ENCODE measurements at places on chromosomes 3 and 15.
A peak's percentile ranks its signal among the peaks of the same experiment; 100 is the strongest.

DNA sequence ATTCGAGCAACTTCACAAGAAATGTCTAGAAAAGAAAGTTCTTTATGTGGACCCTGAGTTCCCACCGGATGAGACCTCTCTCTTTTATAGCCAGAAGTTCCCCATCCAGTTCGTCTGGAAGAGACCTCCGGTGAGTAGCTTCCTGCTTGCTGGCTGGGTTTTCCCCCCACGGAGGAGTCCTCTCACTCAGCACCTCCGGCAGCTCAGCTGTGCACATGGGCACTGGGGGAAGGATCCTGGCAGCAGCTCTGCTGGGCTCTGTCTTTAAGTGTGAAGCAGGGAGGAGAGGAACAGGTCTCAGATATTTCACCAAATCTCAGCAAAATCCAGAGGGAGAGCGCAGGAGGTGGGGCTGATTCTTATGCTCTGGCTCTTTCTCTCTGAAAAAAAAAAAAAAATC lies 684 bp downstream of the CAPN3 start:
- DNase-seq, result no peak

- DNase-seq, result no peak
These were observed 12.5 kb upstream of the FBLN2 start for GRCh38 chr3:13536432-13536831.

DNA sequence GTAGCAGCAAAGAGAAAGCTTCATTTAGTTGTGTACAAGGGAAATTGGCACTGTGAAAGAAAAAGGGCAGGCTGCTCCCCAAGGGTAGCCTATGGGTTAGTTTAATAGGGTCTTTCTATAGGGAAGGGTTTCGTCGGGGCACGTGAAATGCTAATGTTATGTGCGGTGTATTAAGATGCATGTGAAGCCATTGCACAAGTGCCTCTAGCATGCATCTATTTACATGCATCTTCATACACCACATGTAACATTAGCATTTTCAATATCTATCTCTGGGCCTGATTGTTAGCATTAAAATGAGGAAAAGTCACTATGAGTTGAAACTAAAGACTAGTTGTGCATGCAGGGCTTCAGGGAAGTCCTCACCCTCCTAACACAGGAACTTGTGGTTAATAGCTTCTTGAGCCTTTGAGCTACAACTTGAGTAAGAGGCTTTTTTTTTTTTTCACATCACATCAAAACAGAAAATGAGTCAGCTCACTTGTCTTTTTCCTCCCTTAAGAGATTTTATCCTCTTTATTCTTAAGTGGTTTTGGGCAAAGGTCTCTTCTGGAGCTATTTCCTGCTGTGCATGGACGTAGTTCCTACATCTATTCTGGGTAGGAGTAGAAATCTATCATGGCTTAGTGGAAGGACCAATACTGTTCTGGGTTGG lies 613.4 kb downstream of the ZPLD1 start:
- DNase-seq, result no peak

DNA sequence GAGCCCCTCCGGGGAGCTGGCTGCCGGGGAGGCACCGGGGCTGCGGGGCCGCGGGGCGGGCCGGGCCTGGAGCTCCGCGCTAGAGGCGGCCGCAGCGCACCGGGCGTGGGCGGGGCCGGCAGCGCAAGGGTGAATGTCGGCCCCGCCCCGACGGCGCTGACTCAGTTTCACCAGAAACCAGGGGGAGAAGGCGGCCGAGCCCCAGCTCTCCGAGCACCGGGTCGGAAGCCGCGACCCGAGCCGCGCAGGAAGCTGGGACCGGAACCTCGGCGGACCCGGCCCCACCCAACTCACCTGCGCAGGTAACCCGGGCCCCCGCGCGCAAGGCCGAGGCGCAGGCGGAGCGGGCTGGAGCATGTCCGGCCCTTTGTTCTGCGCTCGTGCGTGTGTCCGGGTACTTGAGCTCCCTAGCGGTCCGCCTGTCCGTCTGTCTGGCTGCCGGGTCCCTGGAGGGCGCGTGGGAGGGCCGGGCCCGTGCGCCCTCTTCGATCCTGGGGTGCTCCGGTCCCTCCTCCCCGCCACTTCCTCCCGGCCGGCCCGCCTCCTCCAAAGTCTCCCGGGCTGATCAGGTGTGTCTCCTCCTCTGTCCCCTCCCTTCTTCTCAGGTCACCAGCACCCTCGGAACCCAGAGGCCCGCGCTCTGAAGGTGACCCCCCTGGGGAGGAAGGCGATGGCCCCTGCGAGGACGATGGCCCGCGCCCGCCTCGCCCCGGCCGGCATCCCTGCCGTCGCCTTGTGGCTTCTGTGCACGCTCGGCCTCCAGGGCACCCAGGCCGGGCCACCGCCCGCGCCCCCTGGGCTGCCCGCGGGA lies at the start of gene SPINT1:
TSS of gene SPINT1 (plus strand) at position 164 of the 811 bp plus-strand sequence. CDS start at position 671, 507 bp downstream.
- DNase-seq, result no peak

GRCh38 chr3:24296441-24297205 lies 198.0 kb downstream of the THRB start:
- DNase-seq, result no peak

DNA sequence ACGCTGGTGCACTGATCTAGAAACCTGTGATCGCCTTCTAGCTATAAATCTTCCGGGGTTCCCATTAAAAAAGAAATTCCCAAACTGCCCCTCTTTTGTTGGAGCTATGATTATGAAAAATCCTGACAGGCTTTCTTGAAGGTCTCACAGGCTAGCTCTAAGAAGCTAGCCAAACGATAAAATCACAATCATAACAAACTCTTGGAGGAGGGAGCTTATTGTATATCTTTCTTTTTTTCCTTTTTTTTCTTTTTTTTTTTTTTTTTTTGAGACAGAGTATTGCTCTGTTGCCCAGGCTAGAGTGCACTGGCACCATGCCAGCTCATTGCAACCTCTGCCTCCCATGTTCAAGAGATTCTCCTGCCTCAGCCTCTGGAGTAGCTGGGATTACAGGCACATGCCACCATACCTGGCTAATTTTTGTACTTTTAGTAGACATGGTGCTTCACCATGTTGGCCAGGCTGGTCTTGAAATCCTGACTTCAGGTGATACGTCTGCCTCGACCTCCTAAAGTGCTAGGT lies 72.0 kb downstream of the MYO1E start:
- DNase-seq, result peak; percentile 3

DNA sequence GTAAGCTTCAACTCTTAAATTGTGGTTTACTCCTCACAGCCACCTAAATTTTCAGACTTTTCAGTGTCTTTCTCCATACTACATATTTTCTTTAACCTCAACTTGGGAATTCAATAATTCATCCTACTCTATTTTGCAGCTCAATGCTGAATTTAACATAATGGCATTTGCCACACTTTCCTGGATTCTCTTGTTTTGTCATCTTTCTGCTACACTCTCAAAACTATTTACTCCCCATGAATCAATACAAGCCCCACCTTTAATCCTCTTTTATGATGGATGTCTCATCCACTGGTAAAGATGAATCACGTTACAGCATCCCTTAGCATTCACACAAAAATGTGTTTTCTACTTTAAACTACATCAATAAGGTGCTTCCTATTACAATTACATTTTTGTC lies 19.6 kb upstream of the CHMP2B start:
- DNase-seq, result no peak

DNA sequence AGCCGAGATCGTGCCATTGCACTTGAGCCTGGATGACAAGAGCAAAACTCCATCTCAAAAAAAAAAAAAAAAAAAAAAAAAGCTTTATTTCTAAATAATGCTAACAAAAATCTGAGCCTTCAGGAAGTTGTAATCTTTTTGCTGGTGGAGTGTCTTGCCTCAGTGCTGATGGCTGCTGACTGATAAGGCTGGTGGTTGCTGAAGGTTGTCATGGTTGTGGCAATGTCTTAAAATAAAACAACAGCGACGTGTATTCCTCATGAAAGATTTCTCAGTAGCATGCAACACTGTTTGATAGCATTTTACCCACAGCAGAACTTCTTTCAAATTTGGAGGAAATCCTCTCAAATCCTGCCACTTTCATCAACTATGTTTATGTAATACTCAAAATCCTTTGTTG lies 77.4 kb upstream of the PTPRG start:
- DNase-seq, result no peak

GRCh38 chr3:99945328-99945995 lies 127.8 kb downstream of the CMSS1 start:
- DNase-seq, result no peak

DNA sequence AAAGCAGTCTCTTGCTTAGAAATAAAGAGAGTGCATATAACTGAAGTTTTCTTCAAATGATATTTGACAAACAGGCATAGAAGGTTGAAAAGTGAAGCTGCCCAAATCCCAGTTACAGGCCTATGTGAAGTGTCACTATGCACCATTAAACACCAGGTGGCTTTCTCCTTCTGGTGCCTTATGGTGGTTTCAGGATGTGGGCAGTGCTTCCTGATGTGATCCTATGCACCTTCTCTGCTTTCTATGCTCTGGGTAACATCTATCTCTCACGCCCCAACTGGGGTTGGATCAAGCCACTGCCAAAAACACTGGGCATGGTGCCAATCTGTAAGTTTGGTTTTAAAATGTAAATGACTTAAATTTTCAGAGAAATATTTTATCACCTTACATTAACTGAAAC lies 744.7 kb downstream of the TUSC7 start:
- no peak for DNase-seq

DNA sequence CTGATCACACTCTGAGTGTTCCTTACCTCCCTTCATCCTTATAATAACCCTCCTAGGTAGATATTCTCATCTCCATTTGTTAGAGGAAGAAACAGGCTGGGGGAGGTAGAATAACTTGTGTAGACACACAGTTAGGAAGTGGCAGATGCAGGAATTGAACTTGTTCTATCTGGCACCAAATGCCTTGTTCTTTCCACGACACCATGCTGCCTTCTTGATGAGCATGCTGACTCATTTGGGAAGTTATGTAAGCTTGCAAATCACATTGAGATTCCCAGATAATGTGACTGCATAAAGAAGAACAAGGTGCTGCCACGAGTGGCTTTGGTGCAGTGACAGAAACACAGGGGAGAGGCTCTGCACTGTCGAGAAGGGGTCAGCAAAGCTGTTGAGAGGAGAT lies 27.5 kb upstream of the NDUFB4 start:
- no peak for DNase-seq

DNA sequence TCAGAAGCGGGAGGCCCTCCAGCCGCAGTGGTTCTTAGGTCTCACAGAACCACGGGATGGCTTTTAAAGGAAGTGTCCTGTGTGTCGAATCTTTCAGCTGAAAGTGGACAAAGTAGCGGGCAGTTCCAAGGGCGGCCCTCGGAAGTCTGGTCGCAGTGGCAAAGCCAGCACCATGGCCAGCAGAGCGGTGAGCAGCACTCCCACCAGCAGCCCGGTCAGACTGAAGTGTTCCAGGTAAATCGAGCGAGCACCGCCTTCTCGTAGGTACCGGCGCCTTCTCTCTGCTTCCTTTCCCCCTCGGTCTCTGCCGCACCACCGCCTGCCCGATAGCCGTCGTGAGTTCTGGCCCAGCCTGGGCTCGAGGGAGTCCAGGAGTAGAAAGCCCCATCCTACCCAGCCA lies 103.6 kb upstream of the ABHD17C start:
- DNase-seq, result peak; percentile 26

GRCh38 chr15:60370105-60370868 lies 27.5 kb downstream of the ANXA2 start:
- DNase-seq, result no peak

DNA sequence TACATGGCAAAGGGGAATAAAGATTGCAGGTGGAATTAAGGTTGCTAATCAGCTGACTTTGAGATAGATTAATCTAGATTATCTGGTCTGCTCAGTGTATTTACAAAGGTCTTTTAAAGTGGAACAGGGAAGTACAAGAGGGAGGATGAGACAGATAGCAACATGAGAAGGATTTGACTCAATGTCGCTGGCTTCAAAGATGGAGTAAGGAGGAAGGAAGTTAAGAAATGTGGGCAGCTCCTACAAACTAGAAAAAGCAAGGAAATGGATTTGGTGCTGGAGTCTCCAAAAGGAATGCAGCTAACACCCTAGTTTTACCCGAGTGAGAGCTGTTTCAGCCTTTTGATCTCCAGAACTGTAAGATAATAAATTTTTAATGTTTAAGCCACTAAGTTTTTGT lies 180.7 kb upstream of the TTC14 start:
- DNase-seq, result no peak

DNA sequence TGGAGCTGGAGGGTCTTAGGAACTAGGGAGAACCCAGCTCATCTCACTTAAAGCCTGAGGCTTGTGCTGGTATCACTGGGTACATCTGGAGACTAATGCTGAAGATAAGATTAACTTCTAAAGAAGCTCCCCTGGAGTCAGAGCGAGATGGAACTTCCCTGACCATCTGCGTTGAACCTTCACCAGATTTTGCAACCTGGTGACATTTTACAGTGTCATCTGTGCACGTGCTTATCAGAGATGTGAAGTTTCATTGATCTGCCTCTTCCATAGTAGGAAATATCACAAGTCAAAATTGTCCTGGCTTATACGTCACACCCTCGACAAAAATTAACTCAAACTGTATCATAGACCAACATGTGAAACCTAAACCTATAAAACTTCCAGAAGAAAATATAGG lies 395.5 kb downstream of the SHQ1 start:
- no peak for DNase-seq

DNA sequence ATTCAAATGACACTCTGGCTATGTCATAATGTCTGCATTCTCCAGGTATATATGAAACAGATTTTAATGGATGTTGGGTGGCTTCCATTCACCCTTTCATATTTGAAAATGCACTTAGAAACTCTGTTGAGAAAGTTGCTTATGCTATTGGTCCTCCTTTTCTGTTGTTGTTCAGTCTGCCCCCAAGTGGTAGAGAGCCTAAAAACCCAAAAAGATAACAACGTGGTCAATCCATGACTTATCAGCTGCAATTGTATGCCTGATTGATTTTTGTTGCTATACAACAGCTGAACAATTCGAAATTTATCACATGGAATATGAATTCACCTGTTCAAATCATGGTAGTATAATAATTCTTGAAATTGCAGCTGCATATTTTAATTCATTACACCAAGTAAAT lies 279.8 kb downstream of the ROBO2 start:
- DNase-seq, result no peak

DNA sequence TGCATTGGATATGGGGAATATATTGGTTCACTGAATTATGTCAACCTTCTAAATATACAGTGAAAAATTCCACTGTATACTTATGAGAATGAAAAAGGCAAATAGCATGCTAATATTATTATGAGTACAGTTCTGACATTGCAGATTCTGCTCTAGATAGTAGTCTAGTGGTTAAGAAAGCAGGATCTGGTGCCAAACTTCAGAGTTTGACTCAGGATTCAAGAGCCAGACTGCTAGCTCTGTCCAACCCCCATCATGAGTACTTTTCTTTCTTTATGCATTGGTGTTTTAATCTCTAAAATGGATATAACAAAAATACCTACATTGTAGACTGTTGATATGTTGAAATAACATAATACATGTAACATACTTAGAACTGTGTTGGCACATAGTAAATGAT lies 57.3 kb upstream of the PLSCR4 start:
- no peak for DNase-seq

- DNase-seq, result peak; percentile 87
These were observed 613.4 kb downstream of the MCTP2 start for GRCh38 chr15:94844538-94845389.

- no peak for DNase-seq
These were observed 140.6 kb downstream of the GBE1 start for GRCh38 chr3:81620849-81621248.

DNA sequence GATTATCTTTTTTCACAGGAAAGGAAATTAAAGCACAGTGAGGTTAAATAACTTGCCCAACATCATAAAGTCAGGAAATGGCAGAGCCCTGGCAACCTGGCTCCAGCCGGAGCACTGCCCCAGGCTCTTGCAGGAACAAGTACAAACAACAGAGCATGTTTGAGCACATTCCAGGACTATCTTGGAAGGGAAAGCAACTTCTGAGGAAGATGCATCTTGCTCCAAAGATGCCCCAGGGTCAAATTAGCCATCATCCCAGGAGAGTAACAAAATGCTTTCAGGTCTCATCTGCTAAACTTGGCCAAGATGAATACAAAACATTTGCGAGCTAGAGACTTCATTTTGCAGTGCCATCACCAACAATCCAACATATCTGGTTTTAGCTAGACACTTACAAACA lies 162.4 kb upstream of the LRRN1 start:
- DNase-seq, result no peak
